ENCODE measurements at places on chromosomes 6 and 20. TPM values are rescaled to one million over a fixed set of nuclear protein-coding genes. Genes with fewer than 3 reads are reported as not detected.

The TNNC2 gene
- polyA plus RNA-seq: 3.7 TPM

The TFAP2A gene
- polyA plus RNA-seq: 39.8 TPM

The NKX2-2 gene
- not detected for polyA plus RNA-seq

The ILRUN gene
- 50.9 TPM for polyA plus RNA-seq

The EPB41L2 gene
- polyA plus RNA-seq: 144 TPM

The FLRT3 gene
- polyA plus RNA-seq: 125 TPM

The SIRT5 gene
- 16.9 TPM for polyA plus RNA-seq

The PNLDC1 gene
- 0.13 TPM for polyA plus RNA-seq

The PSMG4 gene
- 24.7 TPM for polyA plus RNA-seq

The SLC26A8 gene
- polyA plus RNA-seq: 0.39 TPM

The WFDC5 gene
- not detected for polyA plus RNA-seq

The UNC93A gene
- 15.2 TPM for polyA plus RNA-seq

The C6orf52 gene
- 4.7 TPM for polyA plus RNA-seq

The SASH1 gene
- polyA plus RNA-seq: 23.9 TPM

The KHDC3L gene
- 0.09 TPM for polyA plus RNA-seq

The SMIM28 gene
- not detected for polyA plus RNA-seq

The COL19A1 gene
- polyA plus RNA-seq: 3.7 TPM

The AARS2 gene
- 19.5 TPM for polyA plus RNA-seq

The TPBG gene
- polyA plus RNA-seq: 28.5 TPM

The EPHA7 gene
- polyA plus RNA-seq: 51.7 TPM

The POU5F1 gene
- polyA plus RNA-seq: 7.2 TPM

The SCRT2 gene
- polyA plus RNA-seq: 0.07 TPM

The CCM2L gene
- 8.4 TPM for polyA plus RNA-seq

The DPPA5 gene
- polyA plus RNA-seq: not detected

The TGM3 gene
- polyA plus RNA-seq: 0.68 TPM

The TRIM31 gene
- polyA plus RNA-seq: not detected

The MEP1A gene
- polyA plus RNA-seq: not detected

The SYCP2 gene
- polyA plus RNA-seq: 4.9 TPM

The C20orf202 gene
- 0.30 TPM for polyA plus RNA-seq

The ISM1 gene
- 5.4 TPM for polyA plus RNA-seq

The C20orf141 gene
- not detected for polyA plus RNA-seq

The F13A1 gene
- 12.7 TPM for polyA plus RNA-seq

The SFT2D1 gene
- polyA plus RNA-seq: 70.0 TPM

The CASS4 gene
- 2.5 TPM for polyA plus RNA-seq

The LRP11 gene
- 35.2 TPM for polyA plus RNA-seq

The TBP gene
- 23.7 TPM for polyA plus RNA-seq

The LRRN4 gene
- 16.9 TPM for polyA plus RNA-seq
